ENCODE measurements at places on chromosomes 3 and 15. TPM values are rescaled to one million over a fixed set of nuclear protein-coding genes. Genes with fewer than 3 reads are reported as not detected.
A peak's percentile ranks its signal among the peaks of the same experiment; 100 is the strongest.

FOXL2 gene
- total RNA-seq = not detected

NANOGP8 gene
- total RNA-seq = not detected

SELENOK gene
- total RNA-seq = 59.7 TPM

SLC35G2 gene
- 1.5 TPM for total RNA-seq

DNA sequence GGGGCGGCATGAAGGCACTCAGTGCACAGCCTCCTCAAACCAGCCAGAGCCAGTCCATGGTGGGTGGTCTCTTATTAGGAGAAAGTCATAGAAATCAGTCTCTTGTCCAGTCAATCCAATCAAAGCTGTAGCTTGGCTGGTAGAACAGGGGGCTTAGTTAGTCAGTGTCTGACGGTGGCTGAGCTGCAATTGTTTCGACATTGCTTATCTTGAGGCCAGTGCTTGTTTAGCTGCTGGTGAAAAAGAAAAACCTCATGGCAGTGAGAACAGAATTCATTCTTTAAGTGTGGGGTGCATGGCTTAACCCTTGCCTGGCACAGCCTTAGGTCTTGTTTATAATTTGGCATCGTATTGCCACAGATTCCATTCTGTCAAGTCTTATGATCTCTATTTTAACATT, 53.9 kb downstream of the FGD5 start:
- peaks cover 5% of the 10 kb centered on the region for H3K4me1 ChIP-seq
- no peaks in the 10 kb centered on the region for H3K27me3 ChIP-seq
- H3K36me3 ChIP-seq = no peaks in the 10 kb centered on the region
- DNase-seq = no peak
- H3K4me3 ChIP-seq = no peak overlapping the region

DNA sequence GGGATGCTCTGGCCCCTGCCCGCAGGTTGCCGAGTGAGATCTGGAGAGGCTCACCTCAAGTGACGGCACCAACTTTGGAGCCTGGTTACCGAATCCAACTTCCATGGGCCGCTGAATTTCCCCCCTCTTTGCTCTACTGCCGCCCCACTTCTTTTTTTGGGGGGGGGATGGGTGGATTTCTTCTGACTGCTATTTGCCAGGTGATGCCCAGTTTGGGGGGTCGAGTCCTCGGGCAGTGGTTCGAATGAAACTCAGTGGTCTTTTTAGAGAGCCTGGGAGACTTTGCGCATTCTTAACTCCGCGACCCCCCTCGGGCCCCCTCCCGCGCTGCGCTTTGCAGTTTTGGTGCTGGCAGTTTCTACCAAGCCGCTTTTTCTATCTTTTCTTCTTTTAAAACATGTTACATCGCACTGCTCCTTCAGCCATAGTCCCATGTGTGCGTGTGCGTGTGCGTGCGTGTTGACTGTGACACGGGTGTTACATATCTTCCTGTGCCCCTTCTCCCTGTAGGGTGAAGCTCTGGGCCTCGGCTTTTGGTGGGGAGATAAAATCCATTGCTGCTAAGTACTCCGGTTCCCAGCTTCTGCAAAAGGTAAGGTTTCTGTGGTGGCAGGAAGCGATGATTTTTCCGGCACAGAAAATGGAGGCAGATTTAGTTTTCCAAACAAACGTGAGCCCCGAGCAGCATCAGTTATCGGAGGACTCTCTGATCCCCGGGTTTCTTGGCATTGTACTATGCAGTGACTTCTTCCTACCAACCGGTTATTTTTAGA, 837 bp downstream of the CACNA2D3 start:
- peaks cover 92% of the 10 kb centered on the region for H3K27me3 ChIP-seq
- H3K4me1 ChIP-seq = peaks cover 3% of the 10 kb centered on the region
- no peak for DNase-seq
- no peak overlapping the region for H3K27ac ChIP-seq
- H3K36me3 ChIP-seq = no peaks in the 10 kb centered on the region
- peak overlapping the region; percentile 26 for H3K4me3 ChIP-seq

- no peaks in the 10 kb centered on the region for H3K27me3 ChIP-seq
Measured at GRCh38 chr3:65946438-65946837, 92.3 kb downstream of the MAGI1 start.

- DNase-seq = no peak
- H3K4me3 ChIP-seq = no peak overlapping the region
- no peaks in the 10 kb centered on the region for H3K27me3 ChIP-seq
- no peaks in the 10 kb centered on the region for H3K36me3 ChIP-seq
Measured at GRCh38 chr15:27271258-27271657, 300.3 kb downstream of the GABRG3 start.

DNA sequence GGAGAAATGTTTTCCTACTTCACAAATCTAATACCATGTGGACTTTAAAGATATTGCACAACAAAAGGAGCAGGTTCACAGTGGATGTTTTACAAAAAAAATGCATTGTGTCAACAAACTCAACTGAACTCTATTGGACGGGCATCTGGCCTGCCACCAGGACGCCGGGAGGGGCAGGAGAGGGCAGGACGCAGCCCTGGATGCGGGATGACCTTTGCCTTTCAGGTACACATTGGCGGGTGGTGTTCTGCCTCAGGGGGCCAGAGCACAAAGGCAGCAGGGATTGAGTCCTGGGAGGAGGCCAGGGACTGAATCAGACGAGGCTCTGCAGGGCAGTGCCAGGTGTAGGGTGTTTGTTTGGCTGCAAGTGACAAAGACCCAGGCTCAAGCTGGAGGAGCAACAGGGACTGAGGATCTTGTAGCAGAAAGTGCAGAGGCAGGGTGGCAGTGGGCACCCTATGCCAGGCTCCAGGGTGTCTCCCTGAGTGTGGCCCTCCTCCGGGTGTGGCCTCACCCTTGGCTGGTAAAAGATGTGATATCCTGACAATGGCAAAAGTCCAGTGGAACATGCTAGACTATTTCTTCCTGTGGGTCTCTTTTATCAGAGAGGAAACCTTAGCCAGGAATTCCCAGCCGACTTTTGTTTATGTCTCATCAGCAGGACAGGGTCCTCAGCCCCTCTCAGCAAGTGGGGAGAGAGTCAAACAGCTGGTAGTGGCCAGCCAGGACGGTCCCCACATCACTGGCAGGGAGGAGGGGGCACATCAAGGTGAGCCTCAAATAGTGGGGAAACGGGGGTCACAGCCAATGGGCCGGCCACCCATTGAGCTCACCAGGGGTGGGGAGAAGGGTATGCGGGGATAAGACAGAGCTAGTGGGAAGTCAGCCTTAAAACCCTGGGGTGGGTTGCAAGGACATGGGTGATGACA, 29.7 kb upstream of the KLF13 start:
- H3K36me3 ChIP-seq = no peaks in the 10 kb centered on the region
- H3K4me3 ChIP-seq = no peak overlapping the region
- H3K27ac ChIP-seq = peak overlapping the region; percentile 63
- DNase-seq = peak; percentile 74

GRCh38 chr3:43765521-43765971, 74.8 kb downstream of the ABHD5 start:
- no peak for DNase-seq
- no peak overlapping the region for H3K27ac ChIP-seq
- H3K27me3 ChIP-seq = no peaks in the 10 kb centered on the region
- peaks cover 13% of the 10 kb centered on the region for H3K4me1 ChIP-seq

- H3K36me3 ChIP-seq = no peaks in the 10 kb centered on the region
- H3K27me3 ChIP-seq = no peaks in the 10 kb centered on the region
- no peaks in the 10 kb centered on the region for H3K4me1 ChIP-seq
- H3K27ac ChIP-seq = no peak overlapping the region
- DNase-seq = no peak
- no peak overlapping the region for H3K4me3 ChIP-seq
Measured at GRCh38 chr15:25532269-25533140, 93.7 kb upstream of the UBE3A start.

GRCh38 chr15:35080226-35080625, 4.9 kb downstream of the NANOGP8 start:
- no peak overlapping the region for H3K4me3 ChIP-seq
- no peaks in the 10 kb centered on the region for H3K27me3 ChIP-seq
- no peak for DNase-seq
- no peaks in the 10 kb centered on the region for H3K36me3 ChIP-seq
- H3K4me1 ChIP-seq = no peaks in the 10 kb centered on the region

DNA sequence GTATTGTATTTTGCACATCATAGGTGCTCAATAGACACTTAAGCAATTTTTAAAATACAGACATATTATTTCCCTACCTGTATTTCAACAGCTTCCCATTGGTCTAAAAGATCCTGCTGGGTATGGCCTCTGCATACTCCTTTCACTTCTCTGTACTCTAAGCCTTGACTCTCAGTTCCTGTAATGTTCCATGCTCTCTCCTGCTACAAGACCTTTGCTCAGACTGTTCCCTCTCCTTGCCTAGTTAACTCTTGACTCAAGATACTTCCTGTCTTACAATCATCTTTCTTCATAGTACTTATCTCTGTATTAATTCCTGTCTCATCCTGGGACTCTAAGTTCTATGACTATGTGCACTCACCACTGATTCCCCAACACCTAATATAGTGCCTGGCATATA, 1.7 kb downstream of the SCN11A start:
- no peaks in the 10 kb centered on the region for H3K27me3 ChIP-seq
- no peaks in the 10 kb centered on the region for H3K36me3 ChIP-seq
- H3K4me1 ChIP-seq = peaks cover 6% of the 10 kb centered on the region

DNA sequence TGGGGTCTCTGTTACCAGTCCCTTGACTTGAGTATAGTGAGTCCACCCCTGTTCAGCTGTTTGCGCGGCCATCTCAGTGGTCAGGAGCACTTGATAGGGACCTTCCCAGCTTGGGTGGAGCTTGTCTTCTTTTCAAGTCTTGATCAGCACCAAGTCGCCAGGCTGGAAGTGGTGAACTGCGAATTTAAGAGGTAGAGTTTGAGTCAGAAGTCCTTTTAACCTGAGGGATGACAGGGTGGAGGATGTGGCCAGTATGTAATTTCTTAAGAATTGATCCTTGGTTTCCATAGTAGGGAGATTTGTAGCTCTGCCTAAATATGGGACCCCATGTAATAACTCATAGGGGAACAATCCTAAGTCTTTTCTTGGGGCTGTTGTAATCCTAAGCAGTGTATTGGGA, 86.3 kb upstream of the XCR1 start:
- no peaks in the 10 kb centered on the region for H3K36me3 ChIP-seq
- no peaks in the 10 kb centered on the region for H3K27me3 ChIP-seq
- H3K27ac ChIP-seq = peak overlapping the region; percentile 49
- H3K4me1 ChIP-seq = no peaks in the 10 kb centered on the region

DNA sequence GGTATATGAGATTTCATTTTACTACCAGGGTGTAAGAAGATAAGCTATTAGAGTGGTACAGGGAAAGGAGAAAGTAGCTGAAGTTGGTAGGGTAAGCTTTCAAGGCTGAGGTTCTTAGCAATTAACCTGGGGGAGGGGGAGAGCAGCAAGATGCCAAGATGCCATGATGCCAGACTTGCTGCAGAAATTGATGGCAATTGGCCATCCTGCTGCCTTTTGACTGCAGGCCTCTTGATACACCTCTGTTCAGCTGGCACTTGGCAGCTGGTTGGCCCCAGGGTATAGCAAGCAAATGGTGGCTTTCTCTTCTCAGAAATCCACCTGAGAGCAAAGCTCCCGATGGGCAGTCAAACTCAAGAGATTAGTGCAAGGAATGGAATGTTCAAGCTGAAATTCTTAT, 21.4 kb upstream of the DPH6 start:
- no peak overlapping the region for H3K4me3 ChIP-seq
- H3K27ac ChIP-seq = no peak overlapping the region
- H3K27me3 ChIP-seq = no peaks in the 10 kb centered on the region
- DNase-seq = no peak
- no peaks in the 10 kb centered on the region for H3K36me3 ChIP-seq

- H3K4me1 ChIP-seq = peaks cover 86% of the 10 kb centered on the region
- H3K36me3 ChIP-seq = no peaks in the 10 kb centered on the region
- H3K4me3 ChIP-seq = no peak overlapping the region
- H3K27me3 ChIP-seq = no peaks in the 10 kb centered on the region
Measured at GRCh38 chr15:78064544-78064943, 13.0 kb downstream of the TBC1D2B start.

DNA sequence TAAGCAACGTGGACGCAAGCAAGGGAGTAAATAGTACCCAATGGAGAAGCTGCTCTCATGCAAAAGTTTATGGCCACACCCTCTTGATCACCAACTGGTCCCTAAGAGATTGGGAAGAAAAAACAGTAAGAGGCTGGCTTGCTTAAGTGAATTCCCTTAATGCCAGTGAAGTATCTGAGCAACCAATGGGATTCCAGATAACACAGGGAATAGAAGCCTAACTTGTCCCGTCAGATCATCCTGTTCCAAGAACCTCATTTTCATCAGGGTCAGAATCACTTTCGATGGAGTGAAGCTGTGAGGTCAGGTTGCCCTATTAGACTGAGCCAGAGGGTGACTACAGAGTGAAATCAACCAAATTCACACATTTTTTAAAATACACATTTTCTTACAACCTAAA, 104.3 kb downstream of the CD47 start:
- H3K27me3 ChIP-seq = no peaks in the 10 kb centered on the region
- no peaks in the 10 kb centered on the region for H3K36me3 ChIP-seq
- no peak overlapping the region for H3K4me3 ChIP-seq
- peaks cover 46% of the 10 kb centered on the region for H3K4me1 ChIP-seq
- peak overlapping the region; percentile 84 for H3K27ac ChIP-seq

- H3K27me3 ChIP-seq = no peaks in the 10 kb centered on the region
- peak overlapping the region; percentile 92 for H3K4me3 ChIP-seq
- H3K36me3 ChIP-seq = no peaks in the 10 kb centered on the region
- DNase-seq = peak; percentile 63
Measured at GRCh38 chr3:195270079-195270816, 711 bp downstream of the XXYLT1 start.

DNA sequence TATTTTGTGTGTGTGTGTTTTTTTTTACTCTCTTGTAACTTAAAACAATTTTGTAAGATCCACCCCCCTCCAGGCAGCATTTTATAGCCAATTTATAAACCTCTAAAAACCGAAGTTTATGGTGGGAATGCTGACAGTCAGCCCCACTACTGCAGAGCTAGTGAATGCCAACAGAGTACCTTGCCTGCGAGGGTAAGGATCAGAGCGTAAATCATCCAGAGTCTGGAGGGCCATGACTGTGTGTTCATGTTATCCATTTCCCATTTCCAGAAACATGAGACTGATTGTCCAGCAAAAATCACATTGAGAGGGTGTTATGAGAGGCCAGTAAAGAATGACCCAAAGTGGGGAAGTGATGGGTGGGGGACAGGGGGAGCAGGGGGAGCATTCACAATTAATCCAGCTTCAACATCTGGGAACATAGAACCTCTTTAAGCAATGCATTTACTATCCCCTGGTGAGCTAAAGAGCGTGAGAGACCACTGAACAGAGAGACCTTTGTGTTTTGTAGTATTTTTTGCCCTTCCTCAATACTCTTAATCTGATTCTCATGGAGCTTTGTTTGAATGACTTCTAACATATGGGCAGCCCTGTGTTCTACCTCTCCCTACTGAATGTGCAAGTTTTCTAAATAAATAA, 464.5 kb downstream of the RBMS3 start:
- no peak for DNase-seq
- no peaks in the 10 kb centered on the region for H3K4me1 ChIP-seq
- no peaks in the 10 kb centered on the region for H3K27me3 ChIP-seq
- no peak overlapping the region for H3K27ac ChIP-seq
- no peak overlapping the region for H3K4me3 ChIP-seq

Data from hepatocyte (in vitro differentiated cells).